ENCODE measurements at places on chromosomes 2 and 18.
A peak's percentile ranks its signal among the peaks of the same experiment; 100 is the strongest.

- DNase-seq = no peak
Observed at GRCh38 chr2:54047091-54047490, 68.3 kb upstream of the ACYP2 start.

- no peak for DNase-seq
Observed at GRCh38 chr2:16330571-16330970, 335.1 kb downstream of the CYRIA start.

DNA sequence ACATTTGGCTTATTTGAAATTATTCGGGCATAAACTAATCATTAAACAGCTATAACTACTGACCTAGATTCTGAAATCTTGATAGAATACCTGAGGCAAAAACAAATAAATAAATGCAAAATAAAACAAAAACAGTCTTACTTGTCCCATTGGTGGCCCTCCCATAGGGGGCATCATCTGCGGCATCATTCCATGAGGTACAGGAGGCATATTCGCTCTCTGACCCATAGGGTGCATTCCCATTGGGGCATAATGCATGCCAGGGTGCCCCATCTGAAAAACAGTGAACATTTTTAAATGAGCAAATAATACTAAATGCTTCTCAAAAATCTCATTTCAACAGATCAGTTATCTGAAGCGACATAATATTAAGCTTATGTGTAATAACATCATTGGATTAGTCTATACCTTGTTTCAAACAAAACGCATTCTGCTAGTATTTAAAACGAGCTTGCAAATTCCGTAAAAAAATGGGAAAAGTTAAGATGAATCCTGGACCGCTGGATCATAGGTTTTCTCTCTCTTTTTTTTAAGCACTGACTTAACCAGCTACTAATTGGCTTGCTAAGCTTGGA is 1.3 kb downstream of the PRPF40A start:
- no peak for DNase-seq

DNA sequence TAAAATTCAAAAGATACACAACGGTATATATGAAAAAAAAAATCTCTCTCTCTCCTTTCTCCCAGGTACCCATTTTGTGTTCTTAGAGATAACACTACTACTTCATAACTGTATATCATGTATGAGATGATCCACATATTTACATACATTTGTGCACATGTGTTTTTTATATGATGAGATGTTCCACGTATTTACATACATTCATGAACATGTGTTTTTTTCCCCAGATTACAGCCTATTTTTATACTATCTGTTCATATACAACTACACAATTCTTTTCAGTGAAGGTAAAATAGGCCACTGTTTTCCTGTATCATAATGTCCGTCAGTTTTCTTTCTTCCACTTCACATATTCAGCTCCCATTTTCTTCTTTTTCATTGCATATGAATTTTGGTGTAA is 808.9 kb downstream of the LRRTM4 start:
- DNase-seq = no peak

DNA sequence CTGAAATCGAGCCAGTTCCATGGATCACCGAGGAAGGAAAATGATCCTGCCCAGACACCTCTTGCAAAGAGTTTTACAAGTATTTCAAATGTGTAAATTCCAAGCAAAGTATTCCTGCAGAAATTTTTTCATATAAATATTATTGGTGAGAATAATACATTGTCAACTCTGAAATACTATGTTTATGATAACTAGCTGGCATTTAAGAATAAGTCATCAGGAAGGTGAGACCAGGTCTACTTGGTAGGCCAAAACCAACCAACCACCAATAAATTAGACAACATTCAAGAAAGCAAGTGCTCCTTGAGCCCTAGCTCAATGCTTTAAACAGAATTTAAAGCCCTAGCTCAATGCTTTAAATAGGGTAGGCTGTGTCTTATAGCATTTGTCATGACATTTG is 21.7 kb downstream of the SCN7A start:
- no peak for DNase-seq

GRCh38 chr18:34659579-34660517 is 50.2 kb upstream of the DTNA start:
- DNase-seq = peak; percentile 78

- DNase-seq = no peak
Observed at GRCh38 chr18:22639561-22639960, 221.8 kb upstream of the CTAGE1 start.

DNA sequence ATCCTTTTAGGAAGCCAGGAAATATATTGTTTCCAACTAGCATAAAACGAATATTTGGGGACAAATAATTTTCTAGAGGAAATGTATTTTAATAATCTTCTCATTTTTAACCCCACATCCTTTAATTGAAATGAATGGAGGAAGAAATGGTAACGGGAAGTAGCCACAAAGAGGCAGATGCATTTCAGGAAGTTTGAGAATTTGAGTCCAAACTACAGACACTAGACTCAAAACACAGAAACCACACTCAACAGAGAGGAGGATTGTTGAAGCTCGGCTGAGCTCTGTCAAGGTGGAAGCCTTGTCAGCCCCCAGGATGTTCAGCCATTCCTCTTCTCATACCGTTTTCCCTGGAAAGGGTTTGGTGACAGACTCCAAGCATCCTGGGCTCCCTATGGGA is 288.5 kb downstream of the NAPG start:
- no peak for DNase-seq

DNA sequence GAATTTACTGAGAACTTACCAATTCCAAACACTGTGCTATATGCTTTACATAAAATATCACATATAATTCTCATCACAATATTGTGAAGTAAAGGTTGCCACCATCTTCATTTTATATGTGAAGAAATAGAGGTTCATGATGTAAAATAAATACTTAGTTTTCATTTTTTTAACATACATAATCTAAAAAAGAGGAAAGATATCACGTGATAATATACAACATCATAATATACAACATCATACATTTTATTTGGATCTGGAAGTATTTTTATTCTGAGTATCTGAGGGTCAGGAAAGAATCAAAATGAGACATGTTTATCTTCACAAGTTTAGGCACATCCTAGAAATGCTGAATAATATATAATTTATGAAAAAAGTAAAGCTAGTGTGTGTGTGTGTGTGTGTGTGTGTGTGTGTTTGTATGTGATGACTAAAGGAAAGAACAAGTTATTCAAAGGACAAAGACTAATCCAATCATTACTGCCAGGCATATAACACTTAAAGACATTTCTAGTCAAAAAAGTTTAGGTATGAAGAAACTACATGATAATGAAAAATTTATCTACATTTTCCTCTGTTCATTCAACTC is 65.5 kb upstream of the ARHGAP15 start:
- no peak for DNase-seq

- DNase-seq = no peak
Observed at GRCh38 chr2:146412625-146413024, 1432.2 kb upstream of the ACVR2A start.

- DNase-seq = no peak
Observed at GRCh38 chr2:239916205-239917124, 108.7 kb downstream of the NDUFA10 start.

- DNase-seq = no peak
Observed at GRCh38 chr2:149383340-149383739, 53.0 kb downstream of the LYPD6 start.

GRCh38 chr2:108271691-108272253 is 16.9 kb upstream of the SULT1C2 start:
- no peak for DNase-seq

GRCh38 chr2:202786842-202787241 is 84.7 kb downstream of the ICA1L start:
- DNase-seq = no peak

DNA sequence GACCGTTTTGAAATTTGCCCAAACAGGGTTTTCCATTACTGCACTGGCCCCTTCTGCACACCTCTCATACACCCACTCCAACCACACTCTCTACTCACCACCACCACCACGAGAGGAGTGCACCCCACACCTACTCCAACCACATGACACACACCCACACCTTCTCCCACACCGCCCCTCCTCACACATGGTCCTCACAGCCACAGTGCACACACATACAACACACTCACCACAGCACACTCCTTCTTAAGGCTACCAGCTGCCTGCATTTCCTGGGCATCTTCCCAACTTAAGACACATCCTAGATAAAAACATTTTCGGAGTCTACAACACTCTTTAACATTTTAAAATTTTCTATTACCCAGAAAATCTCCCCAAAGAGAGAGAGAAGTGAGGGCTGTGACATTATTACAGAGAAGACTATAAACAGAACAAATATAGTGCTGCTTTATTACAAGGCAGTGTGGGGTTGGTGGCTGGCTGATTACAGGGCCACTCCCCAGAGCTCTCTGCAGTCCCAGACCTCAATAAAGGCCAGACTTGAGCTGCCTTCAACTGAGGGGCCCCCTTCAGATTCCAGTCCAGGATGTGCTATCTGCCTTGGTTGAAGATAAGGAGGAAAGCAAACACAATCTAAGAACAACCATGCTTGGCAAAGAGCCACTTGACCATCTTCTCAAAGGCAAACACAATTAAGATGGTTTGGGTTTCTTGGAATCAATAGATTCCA is 36.1 kb downstream of the NHEJ1 start:
- DNase-seq = no peak

- peak; percentile 79 for DNase-seq
Observed at GRCh38 chr2:218880102-218880858, at the start of gene WNT10A. TSS of gene WNT10A (plus strand) at chr2:218880852. CDS start at chr2:218880996, 144 bp downstream.

DNA sequence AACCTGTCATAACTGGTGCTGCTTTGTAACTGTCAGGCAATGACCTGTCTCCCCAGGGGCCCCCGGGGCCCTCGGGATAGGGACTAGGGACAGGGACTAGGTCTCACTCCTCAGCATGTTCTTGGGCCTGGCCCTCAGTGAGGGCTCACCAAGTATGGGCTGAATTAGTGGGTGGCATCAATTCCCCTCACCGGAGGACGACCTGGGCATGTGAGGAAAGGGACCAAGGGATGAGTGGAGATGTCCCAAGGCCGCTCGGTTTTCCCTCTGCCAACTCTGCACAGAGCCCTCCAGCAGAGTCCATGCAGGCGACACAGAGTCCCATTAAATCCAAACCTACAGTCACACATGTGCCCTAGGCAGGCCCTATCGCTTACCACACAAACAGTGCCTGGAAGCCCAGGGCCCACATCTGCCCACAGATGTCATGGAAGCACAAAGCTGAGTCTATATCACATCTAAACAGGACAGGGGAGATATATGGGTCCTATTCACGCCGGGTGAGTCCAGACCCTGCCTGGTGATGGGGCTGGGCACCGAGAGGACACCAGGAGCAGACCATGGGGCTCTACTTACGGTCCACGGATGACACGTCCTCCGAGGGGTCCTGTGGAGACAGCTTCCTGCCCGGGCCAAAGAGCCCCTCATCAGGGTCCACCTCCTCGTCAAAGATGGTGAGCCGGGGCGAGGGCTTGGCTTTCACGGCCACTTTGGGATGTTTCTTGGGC is 26.6 kb downstream of the HS1BP3 start:
- peak; percentile 11 for DNase-seq

DNA sequence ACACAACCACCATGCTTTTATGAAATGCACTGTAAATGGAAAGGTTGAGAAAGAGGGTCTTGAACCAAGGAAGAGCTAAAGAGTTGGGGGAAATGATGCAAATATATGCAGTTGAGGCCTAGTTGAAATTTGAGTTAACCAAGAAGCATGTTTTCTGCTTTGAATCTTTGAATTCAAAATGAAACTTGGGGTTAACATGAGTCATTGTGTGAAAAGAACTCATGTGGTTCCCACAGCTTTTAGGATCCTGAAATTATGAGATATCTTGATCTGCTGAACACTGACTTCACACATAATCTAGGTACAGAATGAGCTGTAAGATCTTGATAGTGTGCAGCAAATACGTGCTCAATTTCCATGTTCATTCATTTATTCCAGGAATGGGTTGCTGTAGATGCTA is 422.9 kb upstream of the TRIB2 start:
- DNase-seq = no peak

DNA sequence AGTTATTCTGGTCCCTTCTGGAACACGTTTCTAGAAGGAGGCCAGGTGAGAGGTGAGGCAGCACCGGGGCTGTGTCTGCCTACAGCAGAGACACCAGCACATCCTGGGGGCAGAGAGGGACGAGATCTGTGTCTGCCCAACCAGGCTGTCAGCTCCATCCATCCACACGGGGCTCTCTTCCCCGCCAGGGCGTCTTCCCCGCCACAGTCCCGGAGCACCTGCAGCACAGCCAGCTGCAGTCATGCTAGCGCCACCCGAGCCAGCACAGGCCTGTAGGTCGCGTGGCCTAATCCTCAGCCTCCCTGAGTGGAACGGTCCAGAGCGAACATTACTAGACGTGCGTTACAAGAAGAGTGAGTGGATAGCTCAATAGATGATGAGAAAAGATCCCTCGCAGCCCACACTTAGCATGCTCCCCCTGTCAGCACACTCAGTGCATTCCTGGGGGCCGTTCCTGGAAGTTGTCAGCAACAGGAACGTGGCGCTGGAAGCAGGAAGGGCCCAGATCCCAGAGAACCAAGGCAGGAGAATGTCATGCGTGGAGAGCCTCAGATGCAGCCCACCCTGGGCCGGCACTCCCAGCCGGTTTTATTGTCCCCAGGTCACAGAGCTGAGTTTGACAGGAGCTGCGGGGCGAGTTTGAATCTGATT is 179.0 kb downstream of the TWIST2 start:
- no peak for DNase-seq

GRCh38 chr2:77372636-77373035 is 149.5 kb downstream of the LRRTM4 start:
- DNase-seq = no peak

DNA sequence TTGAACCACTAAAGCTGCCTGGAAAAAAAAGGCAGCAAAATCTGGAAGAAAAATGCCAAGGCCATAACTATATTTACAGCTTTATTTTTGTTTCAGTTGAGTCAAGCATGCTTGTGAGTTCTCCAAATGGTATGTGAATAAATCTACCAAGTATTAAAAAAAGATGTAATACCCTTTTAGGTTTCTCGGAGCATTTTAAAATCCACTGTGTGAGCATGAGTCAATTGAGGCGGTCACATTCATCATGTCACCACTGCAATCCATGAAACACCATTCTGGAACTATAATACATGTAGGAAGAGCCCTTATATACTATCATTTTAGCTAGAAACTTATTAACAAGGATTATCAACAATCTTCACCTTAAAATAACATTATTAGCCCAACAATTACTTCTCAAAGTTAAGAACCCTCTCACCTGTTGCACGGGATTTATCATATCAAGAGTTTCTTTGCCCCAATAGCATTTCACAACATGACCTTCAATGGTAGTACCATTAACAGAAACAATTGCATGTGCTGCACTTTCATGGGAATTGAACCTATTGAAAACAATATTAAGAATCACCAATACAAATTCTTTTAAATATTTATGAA is 24.2 kb upstream of the C2orf42 start:
- DNase-seq = no peak

DNA sequence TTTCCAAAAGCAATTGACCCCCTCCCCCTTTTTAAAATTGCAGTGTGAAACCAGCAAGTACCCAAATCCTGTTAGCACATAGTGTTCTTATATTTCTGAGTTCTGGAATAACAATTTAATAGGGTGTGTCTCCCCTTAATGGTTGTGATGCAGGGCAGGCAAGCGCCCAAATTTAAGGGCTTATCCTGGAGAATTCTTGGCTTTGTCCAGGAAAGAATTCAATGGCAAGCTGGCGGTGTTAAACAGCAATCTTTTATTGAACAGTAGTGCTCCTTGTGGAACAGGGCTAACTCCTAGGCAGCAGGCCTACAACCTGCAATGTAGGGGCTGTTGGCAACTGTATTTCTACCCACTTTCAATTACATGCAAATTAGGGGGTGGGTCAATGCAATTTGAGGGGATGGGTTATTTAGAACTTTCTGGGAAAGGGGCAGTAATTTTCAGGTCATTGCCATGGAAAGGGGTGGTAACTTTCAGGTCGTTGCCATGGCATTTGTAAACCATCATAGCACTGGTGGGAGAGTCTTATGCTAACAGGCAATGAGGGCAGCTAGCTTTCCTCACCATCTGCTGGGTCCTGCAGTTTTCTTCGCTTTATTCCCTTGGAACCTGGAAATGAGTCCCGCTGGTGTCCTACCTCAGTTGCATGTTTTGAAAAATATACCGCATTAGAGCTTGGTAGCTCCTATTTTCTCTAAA is 149.0 kb upstream of the KCTD1 start:
- no peak for DNase-seq

All from pancreas (tissue), 10 donors.